ENCODE measurements at places on chromosomes 6 and 20.

DNA sequence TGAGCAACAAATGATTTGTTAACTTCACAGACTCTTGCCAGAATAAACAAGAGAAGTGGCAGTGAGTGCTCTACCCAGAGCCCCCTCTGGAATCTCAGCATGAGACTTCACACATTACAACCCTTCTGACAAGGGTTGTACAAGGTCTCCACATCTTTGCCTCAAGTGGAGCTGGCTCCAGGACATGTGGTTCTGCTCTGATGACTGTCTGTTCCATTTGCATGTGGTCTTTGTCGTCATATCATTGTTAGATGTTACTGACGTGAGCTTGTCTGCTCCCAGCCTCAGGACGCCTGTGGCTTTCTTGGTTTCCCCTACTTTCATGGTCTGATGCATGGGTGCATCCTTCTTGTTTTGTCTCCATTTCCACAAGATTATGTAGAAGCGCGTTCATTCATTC is 115.0 kb downstream of the SLC24A3 start:
- no peak for DNase-seq

GRCh38 chr6:145963216-145964068 is 716 bp downstream of the SHPRH start:
- DNase-seq = peak; percentile 43

DNA sequence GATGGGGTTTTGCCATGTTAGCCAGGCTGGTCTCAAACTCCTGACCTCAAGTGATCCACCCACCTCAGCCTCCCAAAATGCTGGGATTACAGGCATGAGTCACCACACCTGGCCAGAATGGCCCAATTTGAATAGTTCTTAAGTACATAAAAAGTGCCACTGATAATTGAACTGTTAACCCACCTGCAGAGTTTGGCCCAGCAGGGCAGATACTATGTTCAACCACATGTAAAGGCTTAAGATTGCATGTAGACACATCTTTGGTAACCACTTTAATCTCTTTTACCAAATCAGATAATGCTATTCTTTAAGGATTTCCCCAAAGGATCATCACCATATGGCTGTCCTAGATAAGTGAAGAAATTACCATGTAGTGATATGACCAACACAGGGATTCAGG is 21.3 kb upstream of the SGK1 start:
- DNase-seq = no peak

DNA sequence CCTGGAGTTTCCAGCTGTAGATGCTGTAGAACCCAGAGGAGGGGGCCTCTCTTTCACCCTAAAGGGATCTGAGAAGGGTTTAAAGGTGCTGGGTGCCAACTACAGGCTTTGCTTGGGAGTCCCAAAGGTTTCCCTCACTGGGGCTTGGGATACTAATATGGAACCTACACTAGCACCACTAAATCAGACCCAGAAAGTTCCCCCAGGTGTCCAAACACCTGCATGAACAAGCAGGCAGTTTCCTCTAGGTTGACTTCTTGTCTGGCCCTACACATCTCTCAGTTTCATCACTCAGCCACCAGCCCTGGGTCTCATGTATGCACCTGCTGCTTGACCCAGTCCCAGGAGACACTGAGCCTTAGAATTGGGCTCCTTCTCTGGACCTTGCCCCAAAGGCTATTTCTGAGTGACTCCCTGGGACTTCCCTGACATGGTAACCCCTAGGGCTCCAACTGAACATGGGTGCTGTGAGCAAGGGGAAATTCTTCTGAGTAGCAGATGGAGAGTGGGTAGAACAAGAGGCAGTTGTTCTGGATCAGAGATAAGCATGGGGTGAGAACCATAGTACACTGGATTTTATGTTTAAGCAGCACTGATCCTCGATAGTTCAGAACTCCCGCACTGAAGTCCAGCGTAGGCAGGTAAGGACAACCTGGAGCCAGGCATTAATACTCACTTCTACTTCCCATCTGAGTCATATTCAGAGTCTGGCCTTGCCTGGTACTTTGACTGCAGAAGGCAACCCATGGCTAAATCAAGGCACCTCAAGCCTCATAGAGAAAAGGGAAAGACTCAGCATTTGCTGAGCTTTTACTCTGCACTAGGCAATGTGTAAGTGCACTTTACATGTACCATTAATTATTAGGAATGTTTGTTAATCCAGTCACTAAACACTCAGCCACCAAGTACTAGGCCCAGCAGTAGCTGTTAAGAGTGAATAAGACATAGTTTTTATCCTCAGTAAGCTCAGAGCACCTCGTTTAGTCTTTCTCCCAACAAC is 16.8 kb downstream of the BCL2L1 start:
- no peak for DNase-seq

- DNase-seq = no peak
These were observed 5.6 kb downstream of the PANK2 start for GRCh38 chr20:3894796-3895195.

DNA sequence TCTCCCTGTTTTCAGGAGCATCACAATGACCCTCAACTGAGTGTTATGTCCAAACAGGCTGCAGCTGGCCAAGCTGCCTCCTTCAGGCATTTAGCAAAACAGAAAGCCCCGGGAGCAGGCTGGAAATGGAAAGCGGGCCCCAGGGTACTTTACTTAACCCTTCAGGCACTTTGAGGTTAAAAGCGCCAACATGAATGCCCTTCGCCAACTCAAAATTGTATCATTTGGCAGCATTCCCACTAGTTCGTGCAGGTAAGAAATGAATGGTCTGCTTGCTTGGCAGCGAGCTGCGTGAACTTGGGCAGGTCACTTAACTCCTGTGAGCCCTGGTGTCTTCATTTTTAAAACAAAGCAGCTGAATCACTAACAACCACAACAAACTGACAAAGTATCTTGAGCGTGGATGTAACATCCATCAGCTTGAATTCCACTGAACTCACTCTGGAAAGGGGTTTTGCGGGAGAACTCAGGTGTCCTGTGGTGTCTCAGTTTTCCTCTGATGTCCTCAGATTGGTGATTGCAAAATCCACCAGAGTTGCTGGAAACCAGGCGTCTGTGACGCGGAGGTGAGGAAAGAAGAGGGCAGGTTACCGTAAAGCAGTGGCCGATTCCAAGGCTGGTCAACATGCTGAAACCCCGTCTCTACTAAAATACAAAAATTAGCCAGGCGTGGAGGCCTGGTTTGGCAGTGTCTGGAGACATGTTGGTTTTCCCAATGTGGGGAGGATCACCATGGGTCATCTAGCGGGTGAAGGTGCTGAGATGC is 118.8 kb upstream of the ZNF217 start:
- no peak for DNase-seq

- DNase-seq = no peak
These were observed 76.0 kb downstream of the RSPH3 start for GRCh38 chr6:158923805-158924498.

- no peak for DNase-seq
These were observed 74.4 kb downstream of the PRL start for GRCh38 chr6:22222469-22222868.

DNA sequence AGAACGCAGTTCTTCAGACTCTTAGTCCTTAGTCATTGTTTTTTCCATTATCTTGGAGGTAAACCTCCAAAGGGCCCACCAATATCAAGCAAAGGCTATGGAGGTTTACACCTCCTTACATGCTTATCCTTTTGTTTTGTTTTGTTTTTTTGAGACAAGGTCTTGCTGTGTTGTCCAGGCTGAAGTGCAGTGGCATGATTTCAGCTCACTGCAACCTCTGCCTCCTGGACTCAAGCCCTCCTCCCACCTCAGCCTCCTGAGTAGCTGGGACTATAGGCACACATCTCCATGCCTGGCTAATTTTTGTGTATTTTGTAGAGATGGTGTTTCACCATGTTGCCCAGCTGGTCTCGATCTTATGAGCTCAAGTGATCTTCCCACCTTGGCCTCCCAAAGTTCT is 26.3 kb downstream of the ADGRG6 start:
- DNase-seq = no peak

GRCh38 chr6:50602292-50602691 is 111.0 kb upstream of the TFAP2D start:
- DNase-seq = peak; percentile 19

DNA sequence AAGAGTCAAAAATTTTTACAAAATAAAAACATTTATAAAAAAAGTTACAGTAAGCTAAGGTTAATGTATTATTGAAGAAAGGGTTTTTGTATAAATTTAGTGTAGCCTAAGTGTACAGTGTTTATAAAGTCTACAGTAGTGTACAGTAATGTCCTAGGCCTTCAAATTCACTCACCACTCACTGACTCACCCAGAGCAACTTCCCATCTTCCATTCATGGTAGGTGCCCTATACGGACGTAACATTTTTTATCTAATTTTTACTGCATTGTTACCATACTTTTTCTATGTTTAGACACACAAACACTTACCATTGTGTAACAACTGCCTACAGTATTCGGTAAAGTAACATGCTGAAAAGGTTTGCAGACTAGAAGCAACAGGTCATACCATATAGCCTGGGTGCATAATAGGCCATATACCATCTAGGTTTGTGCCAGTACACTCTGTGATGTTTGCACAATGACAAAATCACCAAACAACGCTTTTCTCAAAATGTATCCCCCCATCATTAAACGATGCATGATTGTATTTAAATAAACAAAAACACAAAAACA is 6.0 kb downstream of the MTFR2 start:
- no peak for DNase-seq

GRCh38 chr20:1528811-1529210 is 28.7 kb downstream of the SIRPD start:
- DNase-seq = no peak

GRCh38 chr6:105968603-105969333 is 117.4 kb upstream of the PRDM1 start:
- DNase-seq = no peak

- no peak for DNase-seq
These were observed 766 bp downstream of the PRICKLE4 start for GRCh38 chr6:41781366-41781730.

DNA sequence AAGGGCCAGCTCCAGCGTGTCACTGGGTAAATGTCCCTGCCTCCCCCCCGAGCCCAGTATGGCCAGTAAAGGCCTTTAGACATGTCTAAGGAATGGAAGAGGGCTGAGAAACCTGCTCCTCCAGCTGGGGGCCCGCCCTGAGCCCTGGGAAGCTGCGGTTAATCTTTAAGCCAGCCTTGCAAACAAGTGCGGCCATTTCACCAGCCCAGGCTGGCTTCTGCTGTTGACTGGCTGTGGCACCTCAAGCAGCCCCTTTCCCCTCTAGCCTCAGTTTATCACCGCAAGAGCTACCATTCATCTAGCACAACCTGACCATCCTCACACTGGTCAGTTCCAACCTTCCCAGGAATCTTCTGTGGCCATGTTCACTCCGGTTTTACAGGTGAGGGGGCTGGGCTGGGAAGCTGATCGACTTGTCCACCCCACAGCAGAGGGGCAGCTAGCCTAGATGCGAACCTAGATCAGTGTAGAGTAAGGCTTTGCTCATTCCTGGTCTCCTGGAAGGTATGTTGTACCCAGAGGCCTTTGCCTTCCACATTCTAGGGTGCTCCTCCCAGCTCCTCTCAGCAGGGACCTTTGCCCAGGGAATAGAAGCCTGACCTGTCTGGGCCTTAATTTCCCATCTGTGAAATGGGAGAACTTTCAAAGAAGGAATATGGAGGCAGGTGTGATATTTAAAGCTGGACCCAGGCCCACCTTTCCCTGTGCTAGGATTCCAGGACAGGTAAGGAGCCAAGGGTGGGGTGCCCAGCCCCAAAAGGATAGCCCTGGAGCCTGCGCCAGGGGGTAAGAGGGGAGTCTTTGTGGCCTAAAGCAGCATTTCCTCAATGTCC is 1.2 kb upstream of the SRC start:
- DNase-seq = no peak

- DNase-seq = no peak
These were observed 71.4 kb upstream of the SNX9 start for GRCh38 chr6:157751547-157752200.

DNA sequence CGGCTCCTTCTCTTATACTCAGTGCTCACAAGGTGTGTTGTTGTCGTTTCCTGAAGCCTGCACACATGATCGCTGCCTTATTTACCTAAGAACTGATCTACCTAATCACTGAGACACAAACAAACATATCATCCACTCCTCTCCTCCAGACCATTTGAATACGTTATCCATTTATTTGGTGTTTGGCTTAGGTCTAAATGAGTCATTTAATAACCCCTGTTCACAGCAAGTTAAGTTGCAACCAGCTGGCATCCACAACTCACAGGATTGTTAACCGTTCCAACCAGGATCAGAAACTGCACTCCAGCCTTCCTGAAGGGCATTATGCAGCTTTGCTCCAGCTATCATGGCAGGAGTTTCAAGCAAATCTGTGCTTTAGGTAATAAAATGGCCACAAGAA is 511.1 kb upstream of the MAP3K7 start:
- DNase-seq = no peak

GRCh38 chr6:169669147-169669546 is 32.7 kb downstream of the WDR27 start:
- DNase-seq = peak; percentile 11

Measured in foreskin melanocyte (primary cell).